ENCODE measurements at places on chromosomes 11 and 22. TPM values are rescaled to one million over a fixed set of nuclear protein-coding genes. Genes with fewer than 3 reads are reported as not detected.
A peak's percentile ranks its signal among the peaks of the same experiment; 100 is the strongest.

ADAMTS8 gene
- 1.2 TPM for total RNA-seq

UBQLNL gene
- total RNA-seq, result 0.28 TPM

OR2AG1 gene
- not detected for total RNA-seq

OR6A2 gene
- not detected for total RNA-seq

TEAD1 gene
- total RNA-seq, result 81.3 TPM

SYT12 gene
- 0.34 TPM for total RNA-seq

TMEM45B gene
- not detected for total RNA-seq

LRRC56 gene
- total RNA-seq, result 0.36 TPM

HOATZ gene
- not detected for total RNA-seq

MMP7 gene
- total RNA-seq, result not detected

C11orf86 gene
- total RNA-seq, result not detected

TEX12 gene
- 1.1 TPM for total RNA-seq

TTC38 gene
- 26.7 TPM for total RNA-seq

MMP3 gene
- not detected for total RNA-seq

OSBPL5 gene
- total RNA-seq, result 19.1 TPM

MS4A14 gene
- 1.7 TPM for total RNA-seq

DNA sequence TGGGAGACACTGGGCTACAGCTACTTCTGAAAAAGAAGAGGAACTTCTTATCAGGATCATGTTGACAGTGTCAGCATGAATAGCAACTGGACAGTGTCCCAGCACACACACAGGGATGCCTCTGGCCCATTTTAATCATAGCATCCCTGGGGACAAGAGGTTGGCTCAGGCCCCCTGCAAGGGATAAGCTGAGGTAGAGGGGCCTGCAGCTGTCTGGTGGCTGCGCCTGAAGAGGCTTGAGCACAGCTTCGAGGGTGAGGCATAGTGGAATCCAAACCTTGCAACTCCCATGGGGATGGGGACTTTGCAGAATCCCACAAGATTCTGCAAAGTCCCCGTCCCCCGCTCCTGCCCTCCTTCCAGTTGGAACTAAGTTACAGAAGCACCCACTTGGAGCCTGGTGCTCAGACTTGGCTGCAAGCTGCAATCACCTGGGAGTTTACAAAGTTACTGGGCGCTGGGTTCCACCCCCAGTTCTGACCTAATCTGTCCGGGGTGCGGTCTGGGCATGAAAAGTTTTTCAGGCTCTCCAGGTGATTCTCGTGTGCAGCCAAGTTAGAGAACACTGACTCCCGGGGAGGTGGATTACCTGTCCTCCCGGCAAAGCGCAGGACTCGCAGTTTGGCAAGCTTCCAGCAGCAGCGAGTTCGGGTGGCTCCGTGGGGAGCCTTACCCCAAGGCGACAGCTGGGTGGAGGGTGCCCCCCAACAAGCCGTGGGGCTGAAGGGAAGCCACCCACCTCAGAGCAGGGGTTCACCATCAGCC is 16.0 kb upstream of the LINC01488 start:
- DNase-seq, result no peak

- DNase-seq, result no peak
Measured at GRCh38 chr11:75155570-75156422, 4.9 kb downstream of the SLCO2B1 start.

GRCh38 chr11:116459185-116460045 is 313.4 kb downstream of the BUD13 start:
- no peak for DNase-seq

DNA sequence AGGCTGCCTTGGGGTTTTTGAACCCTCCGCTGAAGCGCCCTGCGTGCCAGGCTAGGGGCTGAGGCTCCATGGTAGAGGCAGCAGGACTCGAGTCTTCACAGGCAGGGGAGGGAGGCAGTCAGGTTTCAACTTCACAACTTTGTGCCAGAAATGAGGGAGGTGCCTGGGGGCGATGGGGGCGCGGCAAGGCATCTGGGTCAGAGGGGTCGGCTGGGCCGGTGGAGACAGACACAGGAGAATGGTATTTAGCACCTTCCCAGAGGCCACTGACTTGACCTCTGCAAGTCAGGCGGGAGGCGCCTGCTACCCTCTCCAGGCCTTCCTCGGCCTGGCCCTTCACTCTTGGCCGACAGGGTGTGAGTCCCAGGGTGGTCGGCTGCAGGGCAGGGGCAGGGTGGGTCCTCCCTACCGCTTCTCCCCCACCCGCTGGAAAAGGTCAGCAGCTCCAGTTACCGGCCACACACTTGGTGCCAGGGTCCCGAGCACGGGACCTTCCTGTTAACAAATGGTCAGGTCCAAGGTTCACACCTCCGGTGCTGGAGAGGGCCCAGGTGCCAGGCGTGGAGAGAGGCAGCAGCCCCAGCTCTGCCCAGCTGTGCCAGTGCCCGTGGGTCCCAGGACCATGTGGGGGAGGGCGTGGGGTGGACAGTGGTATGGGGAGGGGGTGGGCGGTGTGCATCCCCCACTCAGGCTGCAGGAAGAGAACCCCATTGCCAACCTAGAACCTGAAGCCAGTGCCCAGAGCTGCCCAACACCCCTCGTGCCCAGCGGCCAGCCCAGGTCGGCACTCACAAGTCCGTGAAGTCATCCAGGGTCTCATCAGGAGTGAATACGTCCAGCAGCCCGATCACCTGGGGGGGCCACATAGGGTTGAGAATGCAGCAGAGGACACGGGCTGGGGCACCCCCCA is 3.8 kb downstream of the MAPK12 start:
- DNase-seq, result no peak

GRCh38 chr11:25710975-25711374 is 621.0 kb upstream of the ANO3 start:
- no peak for DNase-seq

GRCh38 chr11:20488352-20488751 is 100.8 kb downstream of the PRMT3 start:
- DNase-seq, result no peak

- DNase-seq, result no peak
Measured at GRCh38 chr11:24705474-24705873, 208.6 kb downstream of the LUZP2 start.

DNA sequence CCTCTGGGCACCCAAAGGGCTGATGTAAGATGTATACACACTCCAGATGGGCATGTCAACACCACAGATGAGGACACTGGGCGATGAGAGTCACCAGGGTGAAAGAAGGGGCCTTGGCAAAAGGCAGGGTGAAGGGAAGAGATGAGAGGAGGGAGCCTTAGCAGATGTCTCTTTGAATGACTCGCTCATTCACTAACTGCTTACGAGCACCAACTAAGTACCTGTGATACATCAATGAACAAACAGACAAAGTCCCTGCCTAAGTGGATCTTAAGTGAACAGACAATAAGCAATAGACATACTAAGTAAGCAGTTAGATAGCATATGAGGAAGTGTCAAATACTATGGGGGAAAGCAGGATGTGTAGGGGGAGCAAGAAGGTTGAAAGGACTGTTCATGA is 7.5 kb downstream of the ME3 start:
- DNase-seq, result no peak

DNA sequence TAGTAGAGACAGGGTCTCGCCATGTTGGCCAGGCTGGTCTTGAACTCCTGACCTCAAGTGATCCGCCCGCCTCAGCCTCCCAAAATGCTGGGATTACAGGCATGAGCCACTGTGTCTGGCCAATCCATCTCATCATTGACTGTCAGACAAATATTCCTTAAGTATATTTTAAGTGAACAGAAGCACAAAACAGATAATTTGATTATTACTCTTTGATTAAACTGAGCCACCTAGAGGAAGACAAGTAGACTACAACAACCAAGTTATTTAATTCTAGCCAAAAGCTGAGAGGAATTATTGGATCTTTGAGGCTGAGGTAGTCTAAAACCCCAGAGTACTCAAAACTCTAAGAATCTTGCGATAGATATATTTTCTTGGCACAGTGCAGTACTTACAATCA is 1.2 kb downstream of the ACRV1 start:
- DNase-seq, result no peak

DNA sequence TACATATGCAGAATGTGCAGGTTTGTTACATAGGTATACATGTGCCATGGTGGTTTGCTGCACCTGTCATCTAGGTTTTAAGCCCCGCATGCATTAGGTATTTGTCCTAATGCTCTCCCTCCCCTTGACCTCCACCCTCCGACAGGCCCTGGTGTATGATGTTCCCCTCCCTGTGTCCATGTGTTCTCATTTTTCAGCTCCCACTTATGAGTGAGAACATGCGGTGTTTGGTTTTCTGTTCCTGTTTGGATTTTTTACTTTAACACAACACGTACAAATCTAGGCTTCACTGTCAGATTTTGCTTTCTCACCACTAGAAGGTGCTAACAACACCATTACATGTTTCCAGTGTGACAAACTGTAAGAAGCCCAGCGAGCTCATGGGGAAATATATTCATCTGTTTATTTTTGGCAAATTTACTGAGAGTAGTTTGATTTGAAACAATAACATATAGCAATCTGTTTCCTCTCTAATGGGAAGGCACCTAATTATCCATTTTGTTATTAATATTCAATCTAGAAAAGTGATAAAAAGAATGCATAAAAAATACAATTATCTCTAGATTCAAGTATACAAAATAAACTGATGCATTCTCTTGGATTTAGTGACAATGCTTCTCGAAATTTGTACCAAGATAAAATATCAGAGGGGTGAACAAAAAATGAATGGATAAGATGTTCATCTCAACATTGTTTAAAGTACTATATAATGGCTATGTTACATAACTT is 23.2 kb upstream of the BIRC3 start:
- DNase-seq, result no peak

GRCh38 chr11:94147433-94147845 is 18.8 kb downstream of the PANX1 start:
- DNase-seq, result no peak

GRCh38 chr11:63017306-63017974 is 1.8 kb upstream of the SLC22A8 start:
- DNase-seq, result no peak

GRCh38 chr22:23256171-23256932 is 76.0 kb downstream of the BCR start:
- no peak for DNase-seq

GRCh38 chr11:120108154-120108784 is 29.6 kb downstream of the TRIM29 start:
- DNase-seq, result peak; percentile 84

- DNase-seq, result no peak
Measured at GRCh38 chr22:23542933-23543332, 37.2 kb downstream of the IGLL1 start.

GRCh38 chr22:19824212-19824925 is 30.3 kb downstream of the GNB1L start:
- no peak for DNase-seq

- no peak for DNase-seq
Measured at GRCh38 chr11:103359216-103359615, 250.0 kb downstream of the DYNC2H1 start.

DNA sequence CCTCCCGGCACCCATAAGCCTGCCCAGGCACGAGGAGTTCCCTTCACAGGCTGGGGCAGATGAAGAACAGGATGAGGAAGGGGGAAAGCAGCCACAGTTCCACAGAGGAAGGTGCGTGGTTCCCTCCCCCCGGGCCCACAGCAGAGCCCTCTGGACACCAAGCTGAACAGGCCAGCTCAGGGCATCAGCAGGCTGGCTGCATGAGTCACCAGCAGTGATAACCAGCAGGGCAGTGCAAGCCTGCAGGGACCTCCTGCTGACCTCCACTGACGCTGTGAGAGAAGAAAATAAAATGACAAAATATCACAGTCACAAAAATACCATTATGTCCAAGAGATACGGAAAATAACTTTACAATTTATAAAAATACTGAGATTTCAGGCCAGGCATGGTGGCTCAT is 11.5 kb downstream of the RTL6 start:
- no peak for DNase-seq

GRCh38 chr11:22602504-22602903 is 23.1 kb downstream of the FANCF start:
- DNase-seq, result no peak
